ENCODE measurements at places on chromosomes 5 and 9.

- DNase-seq = no peak
Measured at GRCh38 chr9:35060548-35061207, 11.7 kb downstream of the VCP start.

DNA sequence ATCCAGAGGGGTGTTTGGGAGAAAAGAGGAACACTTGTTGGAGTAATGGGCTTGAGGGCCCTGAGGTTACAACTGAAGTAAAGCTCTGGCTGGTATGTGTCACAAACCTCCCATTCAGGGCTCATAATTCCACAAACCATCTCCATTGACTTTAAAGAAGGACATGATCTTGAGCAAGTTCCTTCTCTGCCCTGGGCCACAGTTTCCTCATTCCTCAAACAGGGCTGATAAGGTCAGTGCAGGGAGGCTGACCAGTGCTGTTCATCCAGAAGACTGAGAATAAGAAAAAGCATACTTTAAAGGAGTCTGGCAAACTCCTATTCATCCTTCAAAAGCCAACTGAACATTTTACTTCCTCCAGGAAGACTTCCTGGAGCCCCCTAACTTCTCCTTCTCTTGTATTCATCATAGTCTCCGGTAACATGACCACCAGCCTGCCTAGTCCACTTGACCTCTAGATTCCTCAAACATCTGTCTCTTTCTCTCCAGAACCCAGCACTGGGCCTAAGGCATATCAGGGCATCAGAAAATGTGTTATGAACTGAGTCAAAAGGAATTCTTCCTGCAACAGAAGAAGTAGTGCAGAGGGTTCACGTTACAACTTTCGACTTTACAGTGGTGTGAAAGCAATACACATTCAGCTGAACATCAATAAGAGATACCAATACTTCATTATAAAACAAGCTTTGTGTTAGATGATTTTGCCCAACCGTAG lies 20.7 kb upstream of the PTPN3 start:
- no peak for DNase-seq

DNA sequence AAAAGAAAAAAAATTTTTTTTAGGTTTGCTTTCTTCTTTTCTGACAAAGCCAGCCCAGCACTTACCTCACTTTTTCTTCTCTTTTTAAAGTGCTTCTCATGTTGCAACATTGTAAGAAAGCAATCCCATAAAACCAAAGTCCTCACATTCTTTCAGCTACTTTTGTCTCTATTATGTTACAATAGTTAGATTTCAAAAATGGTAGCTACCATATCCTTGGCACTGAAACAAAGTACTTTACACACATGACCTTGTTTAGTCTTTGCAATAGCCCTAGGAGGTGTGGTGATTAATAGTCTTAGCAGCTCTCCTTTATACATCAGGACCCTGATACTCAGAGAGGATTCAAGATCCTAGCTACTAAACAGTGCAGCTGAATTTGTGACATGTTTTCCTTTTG lies 23.5 kb upstream of the CARTPT start:
- DNase-seq = no peak

- no peak for DNase-seq
Measured at GRCh38 chr5:102823441-102823874, 68.4 kb downstream of the PAM start.

DNA sequence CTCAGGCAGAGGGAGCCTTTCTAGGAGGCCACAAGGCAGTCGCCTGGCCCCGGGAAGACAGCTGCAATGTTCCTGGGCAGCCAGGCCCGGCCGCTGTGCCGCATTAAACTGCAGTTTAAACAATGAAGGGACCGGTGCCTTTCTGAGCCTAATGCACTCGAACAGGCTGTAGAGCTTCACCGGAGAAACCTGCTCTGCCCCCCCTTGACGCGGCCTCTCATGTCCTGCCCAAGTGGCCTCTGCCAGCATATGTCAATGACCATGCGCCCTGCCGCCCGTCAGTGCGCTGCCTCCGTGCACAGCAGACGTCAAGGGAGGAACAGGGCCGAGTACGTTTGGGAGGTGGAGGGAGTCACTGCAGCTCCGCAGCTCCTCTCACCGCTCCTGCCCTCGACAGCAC lies 38.4 kb upstream of the BARHL1 start:
- DNase-seq = no peak

DNA sequence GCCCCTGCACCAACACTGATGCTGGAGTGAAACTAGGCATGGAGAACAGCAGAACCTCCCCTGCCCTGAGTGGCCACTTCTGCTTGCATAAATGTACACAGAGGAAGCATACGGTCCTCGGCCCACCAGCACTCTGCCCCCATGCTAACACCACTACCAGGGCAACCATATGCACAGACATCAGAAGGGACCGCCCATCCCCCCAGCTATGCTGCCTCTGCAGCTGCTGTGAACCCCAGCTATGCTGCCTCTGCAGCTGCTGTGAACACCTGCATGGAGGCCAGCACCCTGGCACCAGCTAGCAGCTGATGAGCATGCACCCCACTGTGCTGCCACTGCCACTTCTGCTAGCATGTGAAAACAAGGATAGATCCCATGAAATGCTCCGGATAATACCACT lies 250.3 kb downstream of the TUSC1 start:
- no peak for DNase-seq

- DNase-seq = no peak
Measured at GRCh38 chr9:22528485-22528884, 81.9 kb downstream of the DMRTA1 start.

GRCh38 chr5:113119246-113119924 lies 142.8 kb downstream of the DCP2 start:
- DNase-seq = no peak

- DNase-seq = no peak
Measured at GRCh38 chr9:31347082-31347617, 1037.3 kb upstream of the ACO1 start.

- no peak for DNase-seq
Measured at GRCh38 chr5:74392711-74393351, 247.7 kb downstream of the ENC1 start.

DNA sequence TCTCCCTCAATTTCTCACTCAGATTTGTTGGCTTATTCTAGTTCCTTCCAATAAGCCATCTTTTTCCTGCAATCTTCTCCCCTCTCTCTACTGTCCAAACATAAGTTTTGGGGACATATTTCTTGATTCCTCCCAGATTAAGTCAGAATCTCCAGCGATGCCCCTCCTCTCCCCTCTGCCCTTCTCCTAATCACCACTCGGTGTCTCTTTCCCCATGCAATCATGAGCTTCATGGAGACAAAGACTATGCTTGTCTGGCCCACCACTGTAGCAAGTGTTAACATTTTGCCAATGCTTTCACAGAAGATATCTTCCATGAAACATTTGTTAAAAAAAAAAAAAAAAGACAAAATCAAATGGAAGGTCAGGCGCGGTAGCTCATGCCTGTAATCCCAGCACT lies 42.4 kb downstream of the PDE6A start:
- no peak for DNase-seq

GRCh38 chr9:110065532-110065931 lies 142.4 kb downstream of the C9orf152 start:
- no peak for DNase-seq

GRCh38 chr5:179905161-179905560 lies 2.5 kb downstream of the TBC1D9B start:
- DNase-seq = no peak

DNA sequence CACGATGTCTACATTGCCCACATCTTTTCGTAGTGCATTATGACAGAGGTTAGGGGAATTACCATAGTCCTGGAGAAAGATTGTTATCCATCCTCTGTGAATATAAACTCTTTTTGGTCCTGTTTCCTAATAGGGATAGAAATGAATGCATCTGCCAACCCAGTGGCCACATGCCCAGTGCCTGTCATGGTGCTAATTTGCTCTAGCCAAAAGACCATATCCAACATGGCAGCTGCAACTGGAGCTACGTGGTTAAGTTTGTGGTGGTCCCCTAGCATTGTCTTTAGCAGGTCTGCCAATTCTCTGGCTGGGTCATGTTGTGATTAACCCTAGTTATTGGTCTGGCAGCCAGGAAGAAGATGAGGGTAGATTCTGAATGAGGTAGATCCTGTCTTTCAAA lies 87.5 kb downstream of the FGF18 start:
- no peak for DNase-seq

DNA sequence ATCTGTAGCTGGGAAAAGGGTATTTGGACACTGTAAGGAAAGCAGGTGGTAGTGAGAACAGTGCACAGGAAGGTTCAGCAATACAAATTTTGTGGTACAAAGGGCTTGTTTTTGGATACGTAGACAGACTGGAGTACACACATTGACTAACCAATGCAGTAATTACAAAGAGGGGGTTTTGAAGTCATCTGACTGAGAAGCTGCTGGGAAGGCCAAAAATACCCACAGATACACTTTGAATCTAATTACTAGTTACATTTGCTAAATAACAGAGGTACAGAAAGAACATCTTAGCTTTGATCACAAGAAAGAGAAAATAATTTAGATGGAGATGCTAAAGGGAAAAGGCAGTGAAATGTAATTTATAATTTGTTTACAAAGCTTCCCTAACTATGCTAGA lies 45.9 kb downstream of the PKD2L2 start:
- no peak for DNase-seq

- no peak for DNase-seq
Measured at GRCh38 chr9:125883565-125884217, 136.5 kb downstream of the PBX3 start.

GRCh38 chr5:113487781-113488644 lies at the start of gene MCC:
Gene MCC, minus strand, starts transcription at chr5:113488453.
- no peak for DNase-seq

- DNase-seq = no peak
Measured at GRCh38 chr9:33158843-33159776, 8.0 kb downstream of the B4GALT1 start.

DNA sequence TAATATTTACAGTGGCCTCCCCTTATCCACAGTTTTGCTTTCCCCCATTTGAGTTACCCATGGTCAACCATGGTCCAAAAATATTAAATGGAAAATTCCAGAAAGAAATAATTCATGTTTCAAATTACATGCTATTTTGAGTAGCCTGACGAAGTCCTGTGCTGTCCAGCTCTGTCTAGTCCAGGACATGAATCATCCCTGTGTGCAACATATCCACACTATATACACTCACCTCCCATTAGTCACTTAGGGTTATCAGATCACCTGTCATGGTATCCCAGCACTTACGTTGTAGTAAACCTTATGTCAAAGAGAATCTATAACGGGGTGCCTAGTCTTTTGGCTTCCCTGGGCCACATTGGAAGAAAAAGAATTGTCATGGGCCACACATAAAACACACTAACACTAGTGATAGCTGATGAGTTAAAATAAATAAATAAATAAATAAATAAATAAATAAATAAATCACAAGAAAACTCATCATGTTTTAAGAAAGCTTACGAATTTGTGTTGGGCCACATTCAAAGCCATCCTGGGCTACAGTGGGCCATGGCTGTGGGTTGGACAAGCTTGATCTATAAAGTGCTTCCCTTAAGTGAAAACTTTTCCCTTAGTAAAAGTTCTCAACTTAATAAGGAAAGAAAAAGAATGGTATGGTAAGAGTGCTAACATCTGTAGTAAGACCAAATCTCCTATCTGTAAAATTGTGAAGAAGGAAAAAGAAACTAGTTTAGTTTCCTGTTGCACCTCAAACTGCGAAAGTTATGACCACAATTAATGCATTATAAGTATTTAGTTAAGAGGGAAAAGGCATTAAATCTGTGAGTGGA lies 15.9 kb upstream of the OMD start:
- DNase-seq = no peak

Data from stimulated activated CD8-positive, alpha-beta memory T cell treated with anti-CD3 and anti-CD28 coated beads, Interleukin-7, amount 100 ng/mL, for 48 hours (primary cell).